Naive thymus-derived CD8-positive, alpha-beta T cell (primary cell): ENCODE measurements at places on chromosomes 1 and 21. TPM values are rescaled to one million over a fixed set of nuclear protein-coding genes. Genes with fewer than 3 reads are reported as not detected.

GJC2 gene
- 2.8 TPM for total RNA-seq

SLC66A1 gene
- total RNA-seq, result 6.4 TPM

ALPL gene
- not detected for total RNA-seq

CD84 gene
- 81.5 TPM for total RNA-seq

TSPAN1 gene
- total RNA-seq, result not detected

HSPA13 gene
- 27.5 TPM for total RNA-seq

FOXO6 gene
- total RNA-seq, result not detected

TAS1R3 gene
- 3.0 TPM for total RNA-seq

GRCh38 chr1:187680823-187681222 lies 852.1 kb downstream of the PLA2G4A start:
- H3K36me3 ChIP-seq, result no peaks in the 10 kb centered on the region
- no peak overlapping the region for H3K4me3 ChIP-seq
- H3K4me1 ChIP-seq, result no peaks in the 10 kb centered on the region
- no peaks in the 10 kb centered on the region for H3K27me3 ChIP-seq
- no peak overlapping the region for H3K27ac ChIP-seq
- no peak for DNase-seq

- no peak overlapping the region for H3K4me3 ChIP-seq
- no peaks in the 10 kb centered on the region for H3K36me3 ChIP-seq
- DNase-seq, result no peak
- H3K27ac ChIP-seq, result no peak overlapping the region
- no peaks in the 10 kb centered on the region for H3K27me3 ChIP-seq
Measured at GRCh38 chr1:145695821-145696629, 11.1 kb downstream of the PDZK1 start.

- peak within 1 kb of the TSS; percentile 97 for H3K27ac ChIP-seq
- peaks cover 48% of the 10 kb centered on the region for H3K36me3 ChIP-seq
- peaks cover 53% of the 10 kb centered on the region for H3K4me1 ChIP-seq
- no peak for DNase-seq
- peak within 1 kb of the TSS; percentile 99 for H3K4me3 ChIP-seq
Measured at GRCh38 chr1:111199881-111200801, at the start of gene DENND2D. Gene DENND2D, minus strand, starts transcription at chr1:111200646. Its CDS starts 187 bp downstream, at chr1:111200459.

DNA sequence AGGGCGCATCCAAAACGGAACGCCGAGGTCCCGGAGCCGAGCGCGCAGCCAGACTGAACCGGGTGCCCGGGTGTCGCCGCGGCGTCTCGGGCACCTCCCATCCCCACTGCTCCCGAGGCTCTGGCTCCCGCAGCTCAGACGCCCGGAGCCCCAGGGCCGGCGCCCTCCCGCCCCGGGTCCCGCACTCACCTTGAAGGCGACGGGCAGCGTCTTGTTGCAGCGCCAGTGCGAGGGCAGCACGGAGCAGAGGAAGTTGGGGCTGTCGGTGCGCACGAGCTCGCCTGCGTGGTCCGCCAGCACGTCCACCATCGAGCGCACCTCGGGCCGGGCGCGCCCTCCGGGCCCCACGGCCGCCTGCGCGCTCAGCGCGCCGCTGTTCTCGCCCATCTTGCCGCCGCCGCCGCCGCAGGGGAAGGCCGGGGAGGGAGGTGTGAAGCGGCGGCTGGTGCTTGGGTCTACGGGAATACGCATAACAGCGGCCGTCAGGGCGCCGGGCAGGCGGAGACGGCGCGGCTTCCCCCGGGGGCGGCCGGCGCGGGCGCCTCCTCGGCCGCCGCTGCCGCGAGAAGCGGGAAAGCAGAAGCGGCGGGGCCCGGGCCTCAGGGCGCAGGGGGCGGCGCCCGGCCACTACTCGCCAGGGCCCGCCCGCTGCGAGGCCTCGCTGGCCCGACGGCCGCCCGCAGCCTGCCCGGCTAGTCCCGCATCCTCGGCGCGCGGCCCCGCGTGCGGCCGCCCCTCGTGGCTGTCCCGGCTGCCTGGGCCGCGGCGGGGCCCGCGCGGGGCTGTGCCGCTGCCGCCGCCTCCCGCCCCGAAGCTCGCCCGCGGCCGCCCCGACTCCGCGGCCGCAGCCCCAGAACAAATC lies 447 bp downstream of the RUNX3 start:
- peak overlapping the region; percentile 98 for H3K4me3 ChIP-seq
- H3K36me3 ChIP-seq, result peaks cover 4% of the 10 kb centered on the region
- H3K27me3 ChIP-seq, result no peaks in the 10 kb centered on the region
- peaks cover 36% of the 10 kb centered on the region for H3K4me1 ChIP-seq
- peak; percentile 55 for DNase-seq
- peak overlapping the region; percentile 98 for H3K27ac ChIP-seq

- H3K4me1 ChIP-seq, result no peaks in the 10 kb centered on the region
- no peaks in the 10 kb centered on the region for H3K36me3 ChIP-seq
- no peak overlapping the region for H3K4me3 ChIP-seq
- H3K27ac ChIP-seq, result no peak overlapping the region
Measured at GRCh38 chr1:79353224-79353623, 346.7 kb upstream of the ADGRL4 start.
